ENCODE measurements at places on chromosomes 11 and 22.

DNA sequence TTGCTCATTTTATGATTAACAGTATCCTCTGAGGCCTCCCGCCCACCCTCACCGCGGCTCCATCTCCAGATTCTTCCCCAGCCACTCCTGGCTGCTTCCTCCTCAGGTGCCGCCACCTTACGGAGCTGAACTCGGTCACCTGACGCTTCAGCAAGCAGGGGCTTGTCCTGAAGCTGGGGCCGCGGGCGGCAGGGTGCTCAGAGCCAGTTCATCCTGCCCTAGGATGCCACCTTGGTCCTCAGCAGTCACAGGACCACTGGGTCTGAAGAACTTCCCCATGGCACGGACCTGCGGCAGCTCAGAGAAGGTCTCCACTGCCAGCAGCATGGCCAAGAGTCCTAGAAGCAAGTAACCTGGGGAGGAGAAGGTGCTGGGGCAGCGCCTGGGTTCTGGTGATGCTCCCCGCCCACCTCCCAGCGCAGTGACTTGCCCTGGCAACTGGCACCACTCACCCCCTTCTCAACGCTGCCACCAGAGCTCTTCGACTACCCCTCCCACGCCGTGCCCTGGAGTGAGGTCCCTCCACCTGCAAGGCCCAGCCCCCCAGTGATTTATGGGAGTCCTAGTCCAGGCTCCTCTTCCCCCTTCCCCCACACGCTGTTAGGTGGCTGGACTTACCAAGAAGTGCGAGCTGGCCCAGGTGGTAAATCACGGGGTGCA lies 2.6 kb downstream of the KCNK7 start:
- no peak for DNase-seq

DNA sequence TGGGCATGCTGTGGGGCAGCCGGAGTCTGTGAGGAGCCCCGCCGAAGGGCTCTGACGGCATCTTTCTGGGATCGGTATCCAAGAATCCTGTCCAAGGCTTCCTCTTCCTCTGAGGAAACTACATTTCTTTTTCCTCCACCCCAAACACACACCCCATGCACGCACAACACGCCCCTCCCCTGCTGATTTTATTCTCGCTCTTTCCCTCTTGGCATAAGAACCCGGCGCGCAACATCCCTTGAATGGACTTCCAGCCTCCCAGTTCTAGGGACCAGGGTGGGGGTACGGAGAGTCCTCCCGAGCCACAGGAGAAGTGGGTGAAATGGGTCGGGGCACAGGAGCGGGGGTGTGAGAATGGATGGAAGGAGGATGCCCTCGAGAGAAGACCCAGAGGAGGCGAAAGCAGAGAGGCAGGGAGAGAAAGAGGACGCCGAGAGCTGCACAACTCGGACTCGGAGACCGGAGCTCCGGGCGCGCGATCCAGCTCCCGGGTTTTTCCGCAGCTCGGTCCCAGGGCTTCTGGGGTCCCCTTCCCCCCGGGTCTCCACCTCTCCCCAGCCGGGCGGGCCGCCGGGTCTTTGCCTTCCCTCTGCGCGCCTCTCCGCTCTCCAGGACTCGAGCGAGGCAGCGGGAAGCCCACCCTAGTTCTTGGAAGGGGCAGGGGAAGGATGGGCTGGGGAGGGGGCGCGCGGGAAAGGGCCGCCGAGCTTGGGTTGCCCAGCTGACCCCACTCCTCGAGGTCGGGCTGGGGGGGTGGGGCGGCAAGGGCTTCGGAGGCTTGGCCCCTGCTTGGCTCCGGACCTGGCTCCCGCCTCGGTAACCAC lies 1.5 kb upstream of the LARGE1 start:
- DNase-seq: no peak

DNA sequence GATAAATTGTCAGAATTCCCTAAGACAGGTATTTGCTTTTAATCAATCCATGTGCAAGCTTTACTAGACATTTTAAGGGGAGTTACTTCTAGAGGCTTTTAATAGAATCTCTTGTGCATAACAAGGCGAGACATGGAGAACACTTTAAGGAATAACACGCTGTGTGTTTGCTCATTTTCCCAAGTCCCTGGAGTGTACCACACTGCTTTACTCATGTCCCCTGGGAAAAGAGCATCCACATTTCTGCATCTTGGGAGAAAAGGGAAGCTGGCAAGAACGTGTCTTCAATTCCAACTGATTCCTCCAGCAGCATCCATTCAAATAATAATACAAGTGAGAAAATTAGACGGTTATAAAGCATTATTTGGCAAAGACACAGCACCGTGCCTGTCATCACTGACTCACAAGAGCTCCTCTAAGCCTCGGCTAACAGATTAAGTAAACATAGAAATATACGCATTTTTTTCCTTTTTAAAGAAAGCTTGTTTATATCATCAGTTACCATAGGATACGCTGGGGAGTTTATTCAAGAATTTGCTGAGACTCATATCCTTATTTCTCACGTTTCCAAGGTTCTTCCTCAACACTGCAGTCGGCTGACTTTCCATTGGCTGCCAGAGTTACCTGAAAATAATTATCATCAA lies 121.5 kb downstream of the CD44 start:
- DNase-seq: no peak

- DNase-seq: no peak
Observed at GRCh38 chr22:24435861-24436371, 8.5 kb downstream of the ADORA2A start.

- no peak for DNase-seq
Observed at GRCh38 chr22:37219533-37219932, 7.3 kb upstream of the SSTR3 start.

- DNase-seq: no peak
Observed at GRCh38 chr11:115321605-115322289, 182.5 kb downstream of the CADM1 start.

- DNase-seq: no peak
Observed at GRCh38 chr11:66230156-66230555, 38.3 kb upstream of the RAB1B start.

GRCh38 chr22:31044262-31044861 lies 36.8 kb upstream of the SMTN start:
- DNase-seq: no peak

DNA sequence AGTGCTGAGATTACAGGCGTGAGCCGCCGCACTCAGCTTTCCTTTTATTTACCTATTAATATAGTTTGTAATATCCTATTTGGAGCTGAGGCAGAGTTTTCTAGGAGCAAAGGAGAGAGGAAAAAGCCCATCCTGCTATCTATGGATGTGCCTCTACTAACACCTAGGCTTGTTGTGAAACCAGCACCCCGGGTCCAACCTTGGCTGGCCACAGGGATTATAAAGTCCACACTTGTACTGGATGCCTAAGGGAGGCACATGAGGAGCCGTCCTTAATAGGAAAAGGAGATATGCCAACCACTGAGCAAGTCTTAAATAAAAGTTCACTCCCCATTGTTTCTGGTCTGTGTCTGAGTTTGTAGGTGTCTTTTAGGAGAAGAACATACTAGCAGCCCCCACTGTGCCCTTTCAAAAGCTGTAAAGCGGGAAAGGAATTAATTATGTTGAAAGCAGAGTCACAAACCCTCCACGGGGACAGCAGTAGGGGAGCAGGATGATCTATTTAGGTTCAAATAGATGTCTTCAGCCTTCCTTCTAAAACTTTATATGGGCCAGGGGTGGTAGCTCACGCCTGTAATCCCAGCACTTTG lies 29.3 kb downstream of the RRP7A start:
- no peak for DNase-seq

DNA sequence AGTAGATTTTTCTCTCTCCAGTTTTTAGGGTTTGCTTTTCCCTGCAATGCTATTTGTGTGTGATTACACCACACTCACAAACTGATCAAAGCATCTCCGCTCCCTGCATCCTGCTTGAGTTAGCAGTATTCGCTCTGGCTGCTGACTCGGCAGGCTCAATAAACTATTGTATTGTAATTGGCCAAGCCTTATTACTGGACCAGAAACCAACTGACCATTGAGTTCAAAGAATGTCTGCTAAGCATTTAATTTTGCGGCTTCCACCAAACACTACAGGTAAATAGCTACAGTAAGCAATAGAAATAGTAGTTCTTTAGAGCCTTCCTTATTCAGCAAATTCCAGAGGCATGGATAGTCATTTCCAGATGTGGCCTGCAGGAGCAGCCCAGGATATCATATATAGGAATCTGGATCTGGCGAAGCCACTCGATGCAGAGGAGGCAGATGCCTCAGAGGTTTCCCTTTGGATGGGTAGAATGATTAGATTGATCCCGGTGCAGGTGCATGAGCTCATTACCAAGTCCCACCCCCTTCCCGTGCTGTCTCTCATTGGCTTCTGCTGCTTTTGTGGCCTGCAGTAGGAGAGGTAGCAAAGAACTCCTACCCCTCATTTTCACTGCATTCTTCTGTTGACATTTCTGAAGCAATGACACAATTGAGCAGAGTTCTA lies 77.3 kb downstream of the COMMD9 start:
- no peak for DNase-seq

DNA sequence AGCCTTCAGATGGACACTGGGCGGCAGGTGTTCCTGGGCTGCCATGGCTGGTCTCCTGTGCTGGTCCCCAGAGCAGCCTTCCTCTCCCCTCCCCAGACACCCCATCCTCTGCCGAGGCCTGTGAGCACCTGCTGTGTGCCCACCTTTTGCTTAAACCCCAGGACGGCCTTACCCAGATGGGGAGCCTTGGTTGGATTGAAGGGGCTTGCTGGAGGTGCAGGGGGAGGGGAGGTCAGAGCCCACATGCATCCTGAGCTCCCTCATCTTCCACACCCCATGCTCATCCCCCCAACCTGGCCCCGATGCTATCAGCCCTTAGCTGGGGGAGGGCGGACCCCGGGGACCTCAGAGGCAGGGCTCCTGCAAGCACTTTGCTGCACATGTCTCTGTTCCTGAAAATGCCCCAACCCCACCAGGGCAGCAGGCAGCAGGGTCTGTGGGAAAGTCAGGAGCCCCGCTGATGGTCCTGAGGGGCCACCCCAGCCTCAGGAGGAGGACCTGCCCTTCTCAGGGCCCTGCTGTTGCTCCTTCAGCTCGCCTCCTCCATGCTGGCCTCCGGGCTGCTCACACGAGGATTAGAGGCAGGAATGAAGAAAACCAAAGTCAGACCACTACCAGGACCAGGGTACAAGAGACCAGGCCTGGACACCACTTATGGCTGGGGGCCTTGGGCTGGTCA lies 41.6 kb upstream of the CCDC188 start:
- no peak for DNase-seq

DNA sequence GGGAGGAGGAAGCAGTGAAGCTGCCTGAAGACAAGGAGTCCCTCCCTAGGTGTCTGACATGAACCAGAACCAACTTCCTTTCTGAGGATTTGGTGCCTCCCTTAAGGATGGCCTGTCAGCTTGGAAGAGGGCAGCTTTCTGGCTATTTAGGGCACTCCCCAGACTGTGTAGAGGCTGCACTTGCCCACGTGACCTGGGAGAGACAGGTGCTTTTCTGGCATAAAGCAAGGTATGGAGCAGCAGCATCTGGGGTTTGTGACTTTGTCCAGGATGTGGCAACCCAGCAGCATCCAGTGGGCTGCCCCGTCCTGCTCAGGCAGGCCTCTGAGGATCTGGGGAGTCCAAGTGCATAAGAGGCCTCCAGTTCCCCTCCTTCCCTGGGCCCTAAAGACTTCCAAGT lies 42.0 kb upstream of the TLCD5 start:
- no peak for DNase-seq

GRCh38 chr11:21783954-21784353 lies 408.9 kb upstream of the ANO5 start:
- DNase-seq: no peak

- DNase-seq: no peak
Observed at GRCh38 chr11:28860893-28861292, 752.7 kb downstream of the METTL15 start.

DNA sequence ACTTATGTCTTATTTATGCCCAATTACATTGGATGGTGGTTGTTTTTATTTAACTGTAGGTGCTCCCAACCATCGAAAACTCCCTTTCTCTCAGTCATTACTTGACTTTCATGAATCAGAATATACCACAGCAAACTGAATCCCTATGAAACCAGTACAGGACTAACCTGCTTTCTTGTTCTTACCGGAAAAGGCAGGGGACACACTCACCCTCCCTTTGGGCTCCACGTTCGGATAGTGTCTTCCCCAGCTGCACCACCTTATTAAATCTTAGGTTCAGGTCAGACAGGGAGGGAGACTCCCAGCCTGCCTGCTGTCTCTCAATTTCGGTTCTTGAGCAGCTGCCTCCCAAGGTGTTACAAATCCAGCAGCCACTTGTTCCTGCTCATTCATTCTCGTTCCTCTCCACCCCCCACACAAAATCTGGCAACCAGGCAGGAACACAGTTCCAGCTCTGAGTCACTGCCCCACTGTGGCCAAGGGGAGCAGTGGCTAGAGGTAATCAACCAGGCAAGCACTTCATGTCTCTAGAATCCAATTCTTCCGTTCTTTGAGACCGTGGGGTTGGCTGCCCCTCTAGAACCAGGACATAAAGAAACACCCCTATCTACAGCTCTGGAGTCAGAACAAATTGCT lies 133.0 kb downstream of the PLEKHA7 start:
- no peak for DNase-seq

DNA sequence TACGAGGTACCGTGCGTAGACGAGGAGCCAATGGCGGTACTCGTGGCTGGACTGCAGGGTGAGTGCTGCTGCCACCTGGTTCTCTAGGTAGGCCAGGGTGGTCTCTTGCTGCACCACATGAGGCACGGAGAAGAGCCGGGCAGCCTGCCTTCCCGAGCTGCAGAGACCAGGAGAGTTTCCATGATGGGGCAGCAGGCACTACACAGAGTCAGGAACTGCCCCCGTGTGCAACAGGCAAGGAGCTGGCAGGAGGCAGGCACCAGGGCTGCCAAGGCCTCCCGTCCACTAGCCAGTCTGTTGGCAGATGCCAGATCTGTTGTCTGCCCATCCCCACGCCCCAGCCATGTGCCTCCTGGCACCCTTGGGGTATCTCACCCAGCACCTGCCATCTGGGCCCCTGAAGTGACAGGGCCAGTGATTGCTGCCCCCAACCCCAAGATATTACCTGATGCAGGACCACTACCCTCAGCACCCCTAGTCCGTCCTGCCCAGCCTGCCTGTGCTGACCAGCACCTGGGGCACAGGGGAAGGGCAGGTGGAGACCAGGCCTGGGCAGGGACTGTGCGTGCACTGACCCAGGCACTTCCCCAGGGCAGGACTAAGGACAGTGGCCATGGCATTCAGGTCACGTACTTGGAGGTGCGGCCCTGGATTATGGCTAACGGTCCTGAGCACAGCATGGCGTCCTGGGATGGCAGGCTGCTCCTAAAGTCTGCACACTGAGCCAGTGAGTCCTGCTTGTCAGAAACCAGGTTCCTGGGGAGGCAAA lies 62.0 kb upstream of the CLTCL1 start:
- DNase-seq: no peak

DNA sequence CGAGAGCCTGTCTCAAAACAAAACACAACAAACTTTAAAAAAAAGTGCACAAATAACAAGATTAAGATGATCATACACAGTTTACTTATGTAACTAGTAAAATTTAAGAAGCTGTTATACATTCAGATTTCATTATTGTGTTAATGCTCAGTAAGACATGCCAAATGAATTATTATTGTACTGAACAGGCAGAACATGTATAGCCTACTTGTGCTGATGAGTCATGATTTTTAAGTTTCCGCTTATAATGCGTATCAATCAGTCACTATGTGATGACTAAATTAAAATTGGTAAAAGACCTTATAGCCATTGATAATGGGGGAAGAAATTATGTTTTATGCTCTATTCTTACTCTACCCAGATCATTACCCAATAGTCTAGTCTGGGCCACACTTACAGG lies 20.5 kb upstream of the EXPH5 start:
- DNase-seq: no peak

GRCh38 chr11:36534276-36534840 lies 24.3 kb upstream of the TRAF6 start:
- DNase-seq: no peak
